ENCODE measurements at places on chromosomes 1 and 21.

GRCh38 chr1:233815865-233816264 lies 88.6 kb upstream of the SLC35F3 start:
- no peak for DNase-seq

DNA sequence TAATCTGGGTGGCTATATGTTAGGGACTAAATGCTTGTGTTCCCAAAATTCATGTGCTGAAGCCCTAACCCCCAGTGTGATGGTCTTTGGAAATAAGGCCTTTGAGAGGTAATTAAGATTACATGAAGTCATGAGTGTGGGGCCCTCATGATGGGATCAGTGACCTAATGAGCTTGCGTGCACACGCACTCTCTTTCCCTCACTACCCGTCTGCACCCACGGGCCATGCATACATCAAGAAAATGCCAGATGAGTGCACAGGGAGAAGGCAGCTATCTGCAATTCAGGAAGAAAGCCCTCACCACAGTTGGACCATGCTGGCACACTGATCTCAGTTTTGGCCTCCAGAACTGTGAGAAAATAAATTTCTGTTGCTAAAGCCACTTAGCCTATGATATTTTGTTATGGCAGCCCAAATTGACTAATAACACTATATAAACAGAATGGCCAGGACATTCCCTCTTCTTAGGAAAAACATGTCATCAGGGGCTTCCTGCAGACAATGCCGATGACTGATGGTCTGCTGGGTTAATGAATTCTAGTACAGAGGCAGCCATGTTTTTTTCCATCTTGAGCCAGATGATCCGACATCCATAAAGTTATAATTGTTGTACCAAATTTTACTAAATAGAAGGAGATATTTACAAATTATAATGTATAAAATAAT lies 18.1 kb upstream of the MYOG start:
- DNase-seq = no peak

DNA sequence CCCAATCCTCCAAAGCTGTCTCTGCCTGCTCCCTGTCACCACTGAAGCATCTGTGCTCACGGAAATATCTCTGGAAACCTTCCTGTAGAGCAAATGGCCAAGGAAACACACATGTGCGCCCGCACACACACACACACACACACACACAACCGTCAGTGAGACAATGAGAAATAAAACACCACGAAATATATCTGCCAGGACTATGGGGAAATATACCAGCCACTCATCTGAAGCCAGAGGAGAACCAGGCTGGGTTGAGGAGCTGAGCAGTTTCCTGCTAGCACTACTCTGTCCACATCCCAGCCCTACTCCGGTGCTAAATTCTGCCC lies 25.1 kb upstream of the PLXNA2 start:
- no peak for DNase-seq

GRCh38 chr1:234861761-234862160 lies 251.8 kb upstream of the IRF2BP2 start:
- DNase-seq = no peak

Measured in pulmonary artery endothelial cell (primary cell).